ENCODE measurements at places on chromosomes 6 and 20. TPM values are rescaled to one million over a fixed set of nuclear protein-coding genes. Genes with fewer than 3 reads are reported as not detected.
A peak's percentile ranks its signal among the peaks of the same experiment; 100 is the strongest.

DNA sequence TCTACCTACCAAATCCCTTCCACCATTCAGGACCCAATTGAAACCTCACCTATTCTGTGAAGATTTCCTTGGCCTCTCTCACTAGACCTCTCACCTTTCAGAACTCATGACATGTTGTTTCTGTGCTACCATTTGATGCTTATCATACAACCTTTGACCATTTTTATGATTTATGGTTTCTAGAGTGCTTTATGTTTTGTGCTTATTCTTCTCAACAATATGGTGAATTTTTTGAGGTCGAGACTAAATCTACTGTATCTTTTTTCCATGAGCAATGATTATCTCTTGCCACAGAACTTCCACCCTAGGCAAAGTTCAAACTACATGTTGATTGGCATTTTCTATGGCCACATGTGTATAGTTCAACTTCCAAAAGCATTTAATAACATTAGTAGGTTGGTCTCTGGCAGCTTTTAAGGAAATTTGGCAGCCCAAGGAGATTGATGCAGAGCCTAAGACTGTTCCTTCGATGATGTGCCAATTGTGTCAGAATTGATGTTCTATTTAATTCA, 84.9 kb downstream of the OLIG3 start:
- H3K4me1 ChIP-seq, result peaks cover 2% of the 10 kb centered on the region
- no peak overlapping the region for H3K4me3 ChIP-seq
- no peaks in the 10 kb centered on the region for H3K36me3 ChIP-seq

GRCh38 chr6:31358302-31358701, 1.3 kb upstream of the HLA-B start:
- H3K27ac ChIP-seq, result peak overlapping the region; percentile 99
- DNase-seq, result no peak
- peaks cover 35% of the 10 kb centered on the region for H3K36me3 ChIP-seq
- H3K4me3 ChIP-seq, result peak overlapping the region; percentile 76

DNA sequence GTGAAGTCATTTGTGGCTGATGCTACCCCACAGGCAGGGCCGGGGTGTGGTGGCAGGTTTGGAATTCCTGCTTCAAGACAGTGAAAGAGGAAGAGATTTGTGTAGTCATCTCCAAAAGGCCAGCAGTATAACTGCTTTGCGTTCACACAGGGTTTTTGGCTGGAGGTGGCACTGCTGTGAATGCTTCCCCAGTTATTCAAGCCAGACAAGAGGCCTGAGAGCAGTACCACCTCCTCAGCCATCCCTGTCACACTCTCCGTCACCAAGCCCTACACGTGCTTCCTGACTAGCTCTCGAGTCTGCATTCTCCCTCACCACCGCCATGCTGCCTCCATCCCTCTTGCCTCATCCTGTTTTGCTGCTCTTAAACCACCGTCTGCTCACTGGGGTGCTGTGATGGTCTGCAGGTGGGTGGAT, 23.9 kb downstream of the ARMC2 start:
- H3K4me3 ChIP-seq, result no peak overlapping the region
- H3K36me3 ChIP-seq, result peaks cover 5% of the 10 kb centered on the region
- DNase-seq, result peak; percentile 63
- H3K4me1 ChIP-seq, result peaks cover 42% of the 10 kb centered on the region

DNA sequence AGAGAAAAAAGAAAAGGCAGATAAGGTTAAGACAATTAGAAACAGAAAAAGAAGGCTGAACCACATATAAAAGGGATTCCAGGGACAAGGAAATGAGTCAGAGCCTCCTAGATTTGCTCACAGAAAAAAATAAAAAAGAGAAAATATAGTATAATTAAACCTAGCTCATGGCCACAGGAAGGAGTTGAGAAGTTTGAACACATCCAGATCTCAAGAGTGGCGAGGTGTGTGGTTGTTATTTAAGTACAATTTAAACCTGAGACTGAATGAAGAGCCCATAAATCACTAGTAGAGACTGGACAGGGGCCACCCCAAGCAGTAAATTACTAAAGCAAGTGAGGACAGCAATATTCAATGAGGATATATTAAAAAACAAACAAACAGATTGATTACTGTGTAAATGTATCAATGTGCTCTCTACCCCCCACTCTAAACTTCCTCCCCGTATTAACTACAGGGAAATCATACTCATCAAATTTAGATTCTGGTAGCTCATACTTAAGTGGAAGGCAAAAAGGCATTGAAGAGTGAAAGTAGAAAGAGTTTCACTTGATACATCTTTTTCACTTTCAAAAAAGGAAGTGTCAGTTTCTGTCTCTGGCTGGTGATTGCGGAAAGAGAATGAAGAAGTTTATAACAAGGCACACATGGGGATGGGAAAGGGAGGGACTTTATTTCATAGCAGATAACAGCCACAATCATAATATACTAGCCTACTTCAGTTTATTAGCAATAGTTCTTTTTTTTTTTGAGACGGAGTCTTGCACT, 49.3 kb upstream of the SCAF8 start:
- no peaks in the 10 kb centered on the region for H3K36me3 ChIP-seq
- H3K4me1 ChIP-seq, result no peaks in the 10 kb centered on the region

DNA sequence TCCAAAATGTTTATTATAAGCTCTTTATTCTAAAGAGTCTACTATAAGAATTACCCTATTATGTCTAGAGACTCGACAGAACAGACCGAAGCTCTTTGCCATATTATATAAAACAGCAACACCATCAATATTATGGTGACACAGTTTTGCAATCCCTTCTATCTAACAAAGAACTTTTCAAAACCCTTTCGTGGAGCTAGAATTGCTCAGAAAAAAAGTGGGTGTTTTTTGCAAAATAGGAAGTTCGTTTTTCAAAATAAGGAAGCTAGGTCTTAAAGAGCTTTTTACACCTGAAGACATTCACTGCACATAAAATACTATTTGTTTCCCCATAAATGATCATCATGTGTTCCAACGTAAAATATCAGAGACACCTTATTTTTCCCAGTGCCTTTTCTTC, 240.0 kb downstream of the FOXC1 start:
- H3K4me3 ChIP-seq, result no peak overlapping the region
- no peak overlapping the region for H3K27ac ChIP-seq

GRCh38 chr6:159961528-159961927, 7.4 kb upstream of the IGF2R start:
- DNase-seq, result no peak
- no peak overlapping the region for H3K27ac ChIP-seq
- H3K36me3 ChIP-seq, result no peaks in the 10 kb centered on the region
- H3K4me1 ChIP-seq, result no peaks in the 10 kb centered on the region

- peak overlapping the region; percentile 21 for H3K4me3 ChIP-seq
- peaks cover 27% of the 10 kb centered on the region for H3K4me1 ChIP-seq
- H3K36me3 ChIP-seq, result peaks cover 2% of the 10 kb centered on the region
- no peaks in the 10 kb centered on the region for H3K27me3 ChIP-seq
- no peak for DNase-seq
Observed at GRCh38 chr6:144661116-144661806, 376.1 kb downstream of the UTRN start.

DNA sequence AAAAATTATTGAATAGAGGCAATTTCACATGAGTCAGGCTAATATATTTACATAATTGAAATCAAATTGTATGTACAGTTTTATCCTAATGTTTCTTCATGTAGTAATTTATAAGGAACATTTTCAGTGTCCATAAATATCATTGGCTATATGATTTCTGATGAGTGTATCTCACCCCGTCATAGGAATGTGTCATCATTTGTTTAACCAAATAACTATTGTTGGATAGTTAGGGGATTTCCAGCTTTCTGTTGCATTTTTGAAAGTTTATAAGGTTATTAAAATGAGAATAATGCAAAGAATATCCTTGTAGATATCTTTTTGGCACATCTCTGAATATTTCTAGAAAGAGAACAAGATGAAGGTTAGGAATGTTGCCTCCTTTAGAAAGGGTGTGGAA, 39.0 kb downstream of the SYTL3 start:
- no peak for DNase-seq
- H3K27me3 ChIP-seq, result no peaks in the 10 kb centered on the region
- H3K36me3 ChIP-seq, result peaks cover 3% of the 10 kb centered on the region
- H3K4me1 ChIP-seq, result peaks cover 58% of the 10 kb centered on the region
- H3K4me3 ChIP-seq, result no peak overlapping the region

DNA sequence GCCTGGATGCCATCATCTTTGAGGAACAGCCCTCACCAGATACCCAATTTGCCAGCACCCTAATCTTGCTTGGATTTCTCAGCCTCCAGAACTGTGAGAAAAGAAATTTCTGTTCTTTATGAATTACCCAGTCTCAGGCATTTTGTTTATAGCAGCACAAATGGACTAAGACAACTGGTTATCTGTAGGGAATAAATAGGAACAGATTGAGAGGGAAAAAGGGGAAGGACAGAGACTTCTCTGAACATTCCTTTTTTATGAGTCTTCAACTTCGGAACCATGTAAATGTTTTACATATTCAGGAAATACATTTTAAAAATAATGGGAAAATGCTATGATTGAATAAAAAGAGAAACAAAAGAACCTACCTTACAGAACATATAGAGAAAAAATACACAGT, 20.9 kb downstream of the KCTD20 start:
- peaks cover 5% of the 10 kb centered on the region for H3K4me1 ChIP-seq
- no peak for DNase-seq
- H3K27ac ChIP-seq, result no peak overlapping the region
- no peak overlapping the region for H3K4me3 ChIP-seq
- H3K36me3 ChIP-seq, result peaks cover 3% of the 10 kb centered on the region

GRCh38 chr6:127225497-127225896, 41.2 kb upstream of the RNF146 start:
- no peak overlapping the region for H3K27ac ChIP-seq
- no peaks in the 10 kb centered on the region for H3K36me3 ChIP-seq
- no peak overlapping the region for H3K4me3 ChIP-seq
- H3K27me3 ChIP-seq, result peaks cover 6% of the 10 kb centered on the region

GRCh38 chr20:2840967-2841531, 504 bp downstream of the VPS16 start:
- H3K4me3 ChIP-seq, result peak overlapping the region; percentile 93
- H3K27ac ChIP-seq, result peak overlapping the region; percentile 51
- H3K36me3 ChIP-seq, result peaks cover 6% of the 10 kb centered on the region
- peaks cover 31% of the 10 kb centered on the region for H3K4me1 ChIP-seq
- DNase-seq, result no peak
- no peaks in the 10 kb centered on the region for H3K27me3 ChIP-seq

DNA sequence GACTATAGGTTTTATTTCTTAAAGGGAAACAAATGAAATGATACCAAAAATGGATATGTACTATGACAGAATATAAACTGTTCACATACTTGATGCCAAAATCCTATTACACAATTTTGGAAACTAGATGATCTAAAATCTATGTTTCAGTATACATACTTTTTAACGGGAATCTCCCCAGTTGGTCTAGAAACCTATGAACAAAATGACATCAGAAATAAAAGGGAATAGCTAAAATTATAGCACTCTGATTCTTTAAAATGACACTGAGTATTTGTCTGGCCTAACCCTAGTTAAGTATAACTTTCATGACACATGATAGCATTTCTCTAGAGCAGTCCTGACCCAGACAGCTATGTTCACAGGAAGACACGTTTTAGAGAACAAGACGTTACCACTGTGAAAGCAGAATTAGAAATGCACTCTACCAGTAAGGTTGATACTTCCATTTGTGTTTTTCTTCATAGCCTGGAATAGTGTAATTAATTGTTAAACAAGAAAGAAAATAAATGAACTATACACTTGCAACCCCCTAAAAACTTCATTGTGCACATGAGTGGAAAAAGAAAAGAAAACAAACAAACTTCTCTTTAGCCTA, 3.3 kb downstream of the OSER1 start:
- peaks cover 34% of the 10 kb centered on the region for H3K36me3 ChIP-seq
- H3K27ac ChIP-seq, result no peak overlapping the region
- DNase-seq, result no peak
- H3K4me3 ChIP-seq, result no peak overlapping the region

DNA sequence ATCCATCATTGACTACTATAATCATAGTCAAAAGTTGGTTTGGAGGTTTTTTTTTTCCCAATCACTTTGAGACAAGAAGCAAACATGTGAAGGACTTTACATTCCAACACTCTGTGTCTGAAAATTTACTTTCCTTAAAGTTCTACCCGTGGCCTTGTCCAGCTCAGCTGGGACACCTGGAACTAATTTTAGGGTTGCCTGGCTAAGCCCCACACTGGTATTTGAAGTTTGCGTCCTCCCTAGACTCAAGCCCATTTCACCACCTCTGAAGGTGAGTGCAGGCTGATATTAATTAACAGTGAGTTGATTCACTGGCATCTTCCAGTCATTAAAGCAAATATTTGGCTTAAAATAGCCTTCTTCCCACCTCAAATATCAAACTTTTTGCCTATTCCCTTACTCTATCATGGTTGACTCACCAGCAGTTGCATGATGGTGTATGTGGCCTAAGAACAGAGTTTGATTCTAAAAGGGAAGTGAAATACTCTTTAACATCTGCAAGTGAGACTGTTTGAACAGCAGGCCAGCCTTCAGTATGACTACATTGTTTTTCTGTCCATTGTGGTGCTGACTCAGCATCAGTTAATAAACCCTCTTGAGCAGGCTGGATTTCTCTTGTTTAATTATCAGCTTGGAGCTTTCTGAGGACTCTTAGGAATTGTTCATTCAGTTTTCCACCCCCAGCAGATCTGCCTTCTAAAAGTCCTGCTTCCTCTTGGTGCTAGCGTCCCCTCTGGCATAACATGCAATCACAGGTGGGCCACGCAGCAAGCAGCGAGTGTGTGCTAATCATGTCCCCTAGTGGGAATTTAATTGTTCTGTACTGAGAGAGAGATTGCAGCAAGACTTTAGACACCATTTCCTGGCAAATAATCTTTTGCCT, 1.8 kb upstream of the PRDM1 start:
- H3K4me1 ChIP-seq, result peaks cover 55% of the 10 kb centered on the region
- H3K4me3 ChIP-seq, result no peak overlapping the region
- no peak overlapping the region for H3K27ac ChIP-seq
- no peaks in the 10 kb centered on the region for H3K36me3 ChIP-seq
- DNase-seq, result no peak

- H3K36me3 ChIP-seq, result no peaks in the 10 kb centered on the region
- no peak overlapping the region for H3K4me3 ChIP-seq
- DNase-seq, result no peak
- H3K27ac ChIP-seq, result no peak overlapping the region
- H3K27me3 ChIP-seq, result peaks cover 14% of the 10 kb centered on the region
Observed at GRCh38 chr6:17045581-17046322, 56.1 kb upstream of the STMND1 start.

GRCh38 chr6:150967381-150967780, 101.9 kb downstream of the MTHFD1L start:
- peaks cover under 1% of the 10 kb centered on the region for H3K36me3 ChIP-seq
- no peak overlapping the region for H3K4me3 ChIP-seq
- no peaks in the 10 kb centered on the region for H3K4me1 ChIP-seq
- no peak overlapping the region for H3K27ac ChIP-seq

DNA sequence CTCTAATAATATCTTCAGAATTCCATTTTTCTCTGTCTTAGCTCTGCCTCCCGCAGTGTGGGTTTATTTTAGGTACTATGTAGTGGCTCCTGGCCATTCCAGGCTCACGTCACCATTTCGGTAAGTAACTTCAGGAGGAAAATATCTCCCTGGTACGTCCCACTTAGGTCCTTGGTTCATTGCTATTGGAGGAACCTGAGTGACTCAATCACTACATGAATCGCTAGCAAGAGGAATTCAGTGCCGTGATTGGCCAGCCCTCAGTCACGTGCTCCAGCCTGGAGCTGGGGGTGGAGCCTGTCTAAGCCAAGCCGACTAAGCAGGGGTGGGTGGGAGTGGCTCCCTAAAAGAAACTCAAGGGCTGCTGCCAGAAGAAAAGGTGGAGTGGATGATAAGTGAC, 67.3 kb upstream of the E2F3 start:
- H3K4me1 ChIP-seq, result peaks cover 5% of the 10 kb centered on the region
- H3K27ac ChIP-seq, result no peak overlapping the region
- no peaks in the 10 kb centered on the region for H3K36me3 ChIP-seq
- DNase-seq, result no peak

CRISP3 gene
- total RNA-seq, result not detected

PACRG gene
- total RNA-seq, result 0.81 TPM

PACSIN1 gene
- 1.3 TPM for total RNA-seq

FAM162B gene
- total RNA-seq, result not detected

NHLRC1 gene
- total RNA-seq, result 0.11 TPM

SLX4IP gene
- 1.6 TPM for total RNA-seq

NRSN2 gene
- total RNA-seq, result 0.69 TPM

PLCB4 gene
- 0.06 TPM for total RNA-seq

HCRTR2 gene
- total RNA-seq, result not detected

Measured in CD4-positive, alpha-beta T cell (primary cell).